Activated CD4-positive, alpha-beta T cell treated with anti-CD3 and anti-CD28 coated beads, Interleukin-2, amount 10 ng/mL, durations not matched to agents 24 days and 14 days (primary cell): ENCODE measurements at places on chromosomes 4 and X.

GRCh38 chr4:110640576-110640975 lies 17.7 kb upstream of the PITX2 start:
- no peak for DNase-seq

DNA sequence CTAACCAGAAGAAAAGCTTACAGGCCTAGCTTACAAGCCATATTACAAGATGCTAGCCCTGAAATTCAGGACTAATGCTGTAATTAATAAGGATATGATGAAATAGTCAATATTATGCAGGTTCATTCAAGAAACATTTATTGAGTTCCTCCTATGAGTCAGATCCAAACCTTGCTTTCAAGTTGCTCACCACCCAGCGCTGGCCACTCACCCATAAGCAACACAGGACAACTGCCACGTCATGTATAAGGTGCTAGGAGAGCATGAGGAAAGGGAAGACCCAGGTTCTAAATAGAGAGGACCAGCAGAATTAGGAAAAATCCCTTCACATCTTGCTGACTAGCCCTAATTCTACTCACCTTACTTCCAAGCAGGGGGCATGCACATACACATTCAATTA lies 23.3 kb downstream of the MAML3 start:
- no peak for DNase-seq

- DNase-seq = no peak
These were observed 58.6 kb upstream of the DCTD start for GRCh38 chr4:182975806-182976205.

GRCh38 chr4:69835766-69836165 lies 24.2 kb downstream of the SULT1E1 start:
- DNase-seq = no peak

GRCh38 chrX:129959493-129959832 lies 23.0 kb upstream of the BCORL1 start:
- no peak for DNase-seq

- DNase-seq = no peak
These were observed 18.3 kb downstream of the ADGRG4 start for GRCh38 chrX:136318895-136319597.

- DNase-seq = no peak
These were observed 135.2 kb downstream of the STK32B start for GRCh38 chr4:5186271-5187064.

- no peak for DNase-seq
These were observed 257.2 kb downstream of the ARHGAP24 start for GRCh38 chr4:85732124-85732523.

- DNase-seq = no peak
These were observed 72.9 kb downstream of the WDR19 start for GRCh38 chr4:39255266-39255665.

GRCh38 chr4:17072483-17072882 lies 174.0 kb upstream of the LDB2 start:
- DNase-seq = no peak

- no peak for DNase-seq
These were observed 230.4 kb downstream of the DTHD1 start for GRCh38 chr4:36511785-36512184.

DNA sequence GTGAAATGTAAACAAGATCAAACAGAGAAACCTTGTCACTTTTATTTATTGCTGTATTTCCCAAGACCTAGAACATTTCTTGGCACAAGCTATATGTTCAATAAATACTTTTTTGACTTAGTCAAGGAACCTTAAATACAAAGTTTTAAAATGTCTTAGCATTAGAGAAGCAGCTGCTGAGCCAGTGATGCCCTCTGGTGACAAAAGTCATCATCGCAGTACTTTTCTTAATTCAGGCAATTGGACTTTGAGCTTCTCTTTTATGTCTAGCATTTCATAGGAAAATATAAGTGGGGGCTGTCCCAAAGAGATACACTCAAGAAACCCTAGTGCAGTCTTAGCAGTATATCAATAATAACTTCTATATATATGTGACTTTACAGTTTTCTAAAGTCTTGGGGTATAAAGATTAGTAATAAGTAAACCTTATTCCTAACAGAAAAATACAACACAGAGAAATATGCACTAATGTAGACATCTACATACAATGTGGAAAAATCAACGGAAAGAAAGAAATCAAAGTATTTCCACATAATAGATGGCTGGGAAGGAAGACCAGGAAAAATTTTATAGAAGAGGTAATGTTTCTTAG lies 118.4 kb downstream of the DTHD1 start:
- DNase-seq = peak; percentile 86

DNA sequence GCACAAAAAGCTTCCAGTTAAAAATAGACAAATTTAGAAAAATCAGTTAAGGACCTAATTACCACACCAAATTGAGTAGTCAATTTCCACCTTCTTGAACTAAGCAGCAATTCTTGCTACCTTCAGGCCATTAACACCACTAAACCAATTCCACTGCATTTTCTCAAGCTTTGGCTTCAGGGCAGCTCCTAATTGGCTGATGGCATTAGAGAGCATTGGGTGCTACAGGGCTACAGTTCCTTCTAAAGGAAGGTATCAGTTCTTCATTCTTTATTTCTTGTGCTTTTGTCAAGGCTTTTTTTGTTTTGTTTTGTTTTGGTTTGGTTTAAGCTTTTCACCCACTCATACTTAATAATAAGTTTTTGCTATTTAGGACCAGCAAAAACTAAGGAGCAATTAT lies 90.2 kb upstream of the FAM241A start:
- no peak for DNase-seq

- DNase-seq = no peak
These were observed 11.0 kb downstream of the NEIL3 start for GRCh38 chr4:177320721-177321120.

DNA sequence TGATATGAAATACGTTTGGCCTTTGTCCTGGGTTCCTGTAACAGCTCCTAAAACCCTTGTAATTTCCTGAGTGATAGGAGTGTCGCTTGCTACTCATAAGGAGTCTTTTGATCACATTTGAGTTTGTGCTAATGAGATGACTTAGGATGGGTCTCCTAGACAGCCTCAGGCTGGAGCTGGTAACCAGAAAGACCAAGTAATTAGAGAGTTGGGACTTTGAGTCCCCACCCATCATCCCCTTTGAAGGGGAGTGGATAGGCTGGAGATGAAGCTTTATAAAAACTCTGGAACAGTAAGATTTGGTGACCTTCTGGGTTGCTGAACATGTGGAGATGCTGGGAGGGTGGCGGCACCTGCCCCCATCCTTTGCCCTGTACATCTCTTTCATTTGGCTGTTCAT lies 2.9 kb downstream of the SEC24B start:
- DNase-seq = no peak

DNA sequence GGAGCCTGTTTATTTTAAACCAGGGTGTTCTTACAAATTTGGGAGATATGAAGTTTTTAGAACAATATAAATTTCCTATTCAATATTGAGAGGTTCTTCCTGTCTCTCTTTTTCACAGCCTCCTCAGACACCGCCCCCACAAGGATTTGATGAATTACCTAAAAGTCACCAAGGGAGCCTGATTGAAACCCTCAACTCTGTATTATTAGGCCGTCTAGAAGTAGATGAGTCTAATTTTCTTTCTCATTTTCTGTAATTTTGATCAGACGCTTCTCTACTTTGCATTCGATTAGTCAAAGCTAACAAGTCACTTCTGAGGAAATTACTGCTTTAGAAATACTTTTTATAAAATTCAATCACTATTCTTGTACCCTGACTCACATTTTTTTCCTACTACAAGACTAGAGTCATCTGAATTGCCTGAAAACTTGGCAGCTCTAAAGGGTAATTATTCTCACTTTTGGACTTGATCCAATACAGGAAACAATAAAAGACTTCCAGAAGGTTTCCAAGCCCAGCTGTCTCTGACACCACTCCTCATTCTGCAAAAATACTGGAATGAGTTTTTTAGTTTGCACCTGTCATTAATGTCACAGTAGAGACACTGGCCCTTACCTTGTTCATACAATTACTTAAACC lies 111.2 kb downstream of the ELOVL6 start:
- DNase-seq = no peak

DNA sequence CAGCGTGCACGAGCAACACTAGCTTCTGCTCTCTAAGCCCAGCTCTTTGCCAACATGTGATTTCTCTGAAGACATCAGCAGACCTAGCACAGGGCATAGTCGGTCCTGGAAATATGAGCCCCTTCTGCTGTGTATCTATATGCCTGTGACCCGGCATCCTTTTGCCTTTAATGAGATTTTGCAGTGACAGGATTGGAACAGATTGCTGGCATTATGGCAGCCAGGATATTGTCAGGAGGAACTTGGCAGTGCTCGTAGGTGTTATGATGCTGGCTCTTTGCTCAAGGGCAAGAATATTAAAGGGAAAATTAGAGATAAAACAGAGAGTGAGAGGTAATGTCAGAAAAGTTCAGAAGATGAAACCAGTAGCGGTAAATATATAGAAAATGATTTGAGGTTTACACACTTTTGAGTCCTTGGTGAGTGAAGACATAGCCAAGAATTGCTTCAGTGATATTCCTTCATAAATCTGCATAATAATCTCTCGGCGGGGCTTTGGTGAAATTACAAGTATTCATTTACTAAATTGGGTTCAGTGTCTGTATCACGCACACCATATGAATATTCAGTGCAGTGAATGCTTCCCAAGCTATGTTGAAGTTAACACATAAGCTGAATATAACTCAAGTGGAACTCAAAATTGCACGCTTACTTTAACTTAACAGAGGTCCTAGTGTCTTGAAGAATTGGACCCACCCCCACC lies 502.1 kb upstream of the NR3C2 start:
- no peak for DNase-seq

GRCh38 chrX:91108761-91109160 lies 325.9 kb upstream of the PABPC5 start:
- DNase-seq = no peak

DNA sequence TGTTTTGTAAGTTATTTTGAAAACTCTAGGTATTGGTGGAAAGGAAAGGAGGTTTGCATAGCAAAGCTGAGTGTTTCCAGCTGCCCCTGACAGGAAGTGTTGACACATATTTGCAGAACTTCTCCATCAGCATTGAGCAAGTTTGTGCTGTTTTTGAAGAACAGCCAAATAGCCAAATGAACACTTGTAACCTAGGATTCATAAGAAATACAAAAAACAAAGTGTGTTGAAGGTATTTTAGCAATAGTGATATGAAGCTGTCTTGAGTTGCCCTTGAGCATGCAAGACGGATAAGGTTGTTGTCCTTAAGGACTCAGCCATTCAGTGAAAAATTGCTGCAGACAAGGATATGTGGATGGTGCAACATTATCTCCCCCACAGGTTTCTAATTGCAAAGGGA lies 68.3 kb upstream of the PGM2 start:
- no peak for DNase-seq

- no peak for DNase-seq
These were observed 903.0 kb upstream of the SLIT2 start for GRCh38 chr4:19348746-19349145.
